ENCODE measurements at places on chromosomes 1 and 21.

- DNase-seq: peak; percentile 57
Measured at GRCh38 chr1:18955441-18956192, 859 bp downstream of the IFFO2 start.

DNA sequence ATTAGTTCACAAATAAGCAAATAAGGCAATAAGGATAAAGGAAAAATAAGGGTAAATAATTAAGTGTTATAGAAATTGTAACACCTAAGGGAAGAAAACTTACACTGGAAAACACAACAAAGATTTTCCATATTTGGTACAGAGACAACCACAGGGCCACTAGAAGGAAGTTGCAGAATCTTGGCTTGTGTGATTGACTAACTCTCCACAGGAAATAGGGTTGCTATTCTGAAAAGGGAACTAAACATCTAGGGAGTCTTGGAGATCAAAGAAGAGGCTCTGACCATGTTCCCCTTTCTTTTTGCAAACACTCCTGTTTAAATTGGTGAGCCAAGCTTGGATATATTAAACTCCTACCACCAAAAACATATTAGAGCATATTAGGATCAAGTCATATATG lies 59.1 kb downstream of the APCS start:
- no peak for DNase-seq

DNA sequence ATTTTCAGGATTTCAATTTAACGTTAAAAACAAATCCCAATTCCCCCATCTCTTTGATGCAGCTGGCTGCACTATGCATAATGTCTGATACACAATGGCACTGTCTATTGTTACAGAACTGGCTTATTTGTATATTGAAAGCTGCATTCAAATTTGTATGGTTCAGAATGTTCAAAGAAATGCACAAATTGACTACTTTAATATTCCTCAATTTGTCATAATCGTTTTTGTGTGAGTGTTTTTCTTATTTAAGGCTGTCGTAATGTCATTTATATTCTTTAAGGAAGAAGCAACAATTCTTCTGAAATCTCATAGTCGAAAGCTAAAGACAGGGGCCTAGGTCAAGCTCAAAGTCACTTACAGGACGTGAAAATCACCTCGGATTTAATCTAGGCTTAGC lies 341.4 kb upstream of the ZRANB2 start:
- DNase-seq: no peak

DNA sequence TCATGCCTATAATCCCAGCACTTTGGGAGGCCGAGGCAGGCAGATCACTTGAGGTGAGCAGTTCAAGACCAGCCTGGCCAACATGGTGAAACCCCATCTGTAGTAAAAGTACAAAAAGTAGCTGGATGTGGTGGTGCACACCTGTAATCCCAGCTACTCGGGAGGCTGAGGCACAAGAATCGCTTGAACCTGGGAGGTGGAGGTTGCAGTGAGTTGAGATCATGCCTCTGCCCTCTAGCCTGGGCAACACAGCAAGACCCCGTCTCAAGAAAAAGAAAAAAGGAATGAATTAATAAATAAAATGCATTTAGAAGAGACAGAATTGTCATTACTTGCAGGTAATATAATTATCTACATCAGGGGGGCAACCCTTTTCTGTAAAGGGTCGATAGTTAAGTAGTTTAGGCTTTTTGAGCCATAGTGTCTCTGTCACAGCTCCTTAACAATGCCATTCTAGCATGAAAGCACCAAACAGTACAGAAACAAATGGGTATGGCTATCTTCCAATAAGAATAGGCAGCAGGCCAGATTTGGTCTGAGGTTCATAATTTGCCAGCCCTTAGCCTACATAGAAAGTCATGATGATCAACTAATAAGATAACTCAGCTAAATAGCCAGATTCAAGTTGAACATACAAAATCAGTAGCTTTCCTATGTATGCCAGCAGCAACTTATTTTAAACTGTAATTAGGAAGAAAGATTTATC lies 56.8 kb downstream of the RPRD2 start:
- DNase-seq: no peak

GRCh38 chr1:39063775-39064174 lies 37.6 kb downstream of the NDUFS5 start:
- no peak for DNase-seq

GRCh38 chr1:246537441-246537840 lies 28.6 kb downstream of the TFB2M start:
- DNase-seq: no peak

DNA sequence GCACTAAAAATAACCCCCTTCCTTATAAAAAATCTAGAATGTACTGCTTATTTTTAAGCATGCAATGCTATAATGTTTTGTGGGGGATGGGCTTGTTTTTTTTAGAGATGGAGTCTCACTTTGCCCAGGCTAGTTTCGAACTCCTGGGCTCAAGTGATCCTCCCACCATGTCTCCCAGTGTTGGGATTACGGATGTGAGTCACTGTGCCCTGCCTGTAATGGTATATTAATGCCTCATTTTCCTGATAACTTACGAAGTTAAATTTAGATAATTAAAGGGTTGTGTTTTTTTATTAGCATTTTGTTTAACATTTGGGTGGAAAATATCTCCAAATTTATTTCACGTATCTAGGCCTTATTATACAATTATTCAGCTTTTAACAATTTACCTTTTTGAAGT lies 6.5 kb downstream of the RNF11 start:
- no peak for DNase-seq

DNA sequence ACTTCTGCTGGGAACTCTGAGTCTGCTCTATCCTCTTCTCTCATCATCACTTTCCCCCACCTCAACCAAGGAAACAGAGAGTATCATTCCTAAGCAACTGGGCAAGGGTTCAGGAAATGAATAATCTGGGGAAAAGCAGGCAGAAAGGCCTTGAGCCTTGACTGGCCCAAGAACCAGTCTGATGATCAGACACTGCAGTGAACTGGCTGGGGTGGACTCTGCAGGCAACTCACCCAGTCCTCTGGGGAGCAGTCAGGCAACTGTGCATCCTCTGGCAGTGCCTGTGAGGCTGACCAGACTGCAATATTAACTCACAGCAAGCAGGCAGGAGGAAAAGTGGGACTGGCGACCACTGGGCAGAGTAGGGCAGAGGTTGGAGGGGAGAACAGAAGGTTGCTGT lies 991 bp downstream of the ANKRD35 start:
- no peak for DNase-seq
